ENCODE measurements at places on chromosomes 3 and 15.

- DNase-seq = no peak
These were observed 1.7 kb upstream of the DLL4 start for GRCh38 chr15:40927495-40927872.

DNA sequence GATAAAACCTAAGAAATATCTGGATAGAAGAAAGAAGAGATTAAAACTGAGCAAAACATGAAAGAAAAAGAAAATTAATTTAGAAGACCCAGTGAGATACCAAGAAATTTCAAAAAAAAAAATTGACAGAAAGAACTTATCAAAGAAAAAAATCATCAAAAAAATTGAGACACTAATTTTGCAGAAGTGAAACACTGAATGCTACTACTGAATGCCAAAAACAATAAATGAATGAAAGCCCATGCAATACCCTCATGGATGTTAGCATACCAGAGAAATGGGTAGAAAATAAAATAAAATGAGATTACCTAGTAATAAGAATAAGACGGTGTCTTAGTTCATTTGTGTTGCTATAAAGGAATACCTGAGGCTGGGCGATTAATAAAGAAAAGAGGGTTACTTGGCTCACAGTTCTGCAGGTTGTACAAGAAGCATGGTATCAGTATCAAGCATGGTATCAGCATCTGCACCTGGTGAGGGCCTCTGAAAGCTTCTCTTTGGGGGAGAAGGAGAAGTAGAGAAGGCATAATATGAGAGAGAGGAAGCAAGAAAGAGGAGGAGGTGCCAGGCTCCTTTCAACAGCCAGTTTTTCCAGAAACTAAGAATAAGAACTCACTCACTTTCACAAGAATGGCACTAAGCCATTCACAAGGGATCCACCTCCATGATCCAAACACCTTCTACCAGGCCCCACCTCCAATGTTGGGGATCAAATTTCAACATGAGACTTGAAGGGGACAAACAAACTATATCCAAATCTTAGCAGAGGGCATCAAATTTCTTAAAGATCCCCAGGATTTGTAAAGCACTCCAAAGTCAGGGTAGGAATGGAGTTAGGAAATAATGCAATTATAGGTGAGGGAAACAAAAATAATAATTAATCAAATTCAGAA lies 73.2 kb downstream of the BTLA start:
- DNase-seq = no peak

DNA sequence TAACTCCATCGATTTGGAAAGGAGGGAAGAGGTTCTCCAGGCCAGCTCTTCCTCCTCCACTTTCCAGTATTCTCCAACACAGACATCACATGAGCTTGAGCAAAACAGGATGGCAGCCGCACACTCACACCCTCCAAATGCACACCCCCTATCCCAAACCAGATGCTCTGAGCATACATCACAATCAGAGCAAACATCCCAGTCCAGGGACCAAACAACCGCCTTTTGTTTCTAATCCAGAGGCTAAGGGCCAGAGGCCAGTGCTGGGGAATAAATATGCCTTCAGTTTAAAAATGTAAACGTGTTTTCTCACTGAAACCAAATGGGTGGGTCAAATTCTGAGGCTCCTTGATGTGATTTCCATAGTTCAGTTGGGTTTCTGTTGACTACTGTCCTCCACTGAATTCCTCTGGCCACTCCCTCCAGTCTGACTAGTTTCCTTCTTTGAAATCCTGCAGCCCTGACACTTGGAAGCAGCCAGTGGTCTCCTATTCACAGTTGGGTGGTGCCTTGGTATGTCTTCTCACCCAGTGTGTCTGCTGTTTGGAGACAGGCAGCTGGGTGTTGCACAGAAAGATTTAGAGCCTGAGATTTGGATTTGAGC lies 19.2 kb upstream of the MFGE8 start:
- peak; percentile 86 for DNase-seq

DNA sequence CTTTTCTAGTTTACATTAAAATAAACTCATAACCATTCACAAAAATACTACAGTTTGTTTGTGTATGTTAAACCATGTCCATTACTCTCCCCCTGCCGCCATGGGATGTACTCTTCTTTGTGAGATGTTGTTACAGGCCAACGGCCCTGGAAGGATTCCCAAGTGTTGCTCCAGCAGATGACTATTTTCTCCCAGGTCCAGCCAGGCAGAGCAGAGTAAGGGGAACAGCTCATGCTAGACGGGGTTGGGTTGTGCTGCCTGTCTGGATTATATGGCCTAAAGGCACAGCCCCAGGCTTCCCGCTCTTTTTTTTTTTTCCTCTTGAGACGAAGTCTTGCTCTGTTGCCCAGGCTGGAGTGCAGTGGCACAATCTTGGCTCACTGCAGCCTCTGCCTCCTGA lies 24.5 kb upstream of the SLCO2A1 start:
- DNase-seq = no peak

- no peak for DNase-seq
These were observed 197.2 kb downstream of the EDEM1 start for GRCh38 chr3:5384557-5385236.

GRCh38 chr3:78613421-78613879 lies 1154.3 kb downstream of the ROBO1 start:
- DNase-seq = no peak

DNA sequence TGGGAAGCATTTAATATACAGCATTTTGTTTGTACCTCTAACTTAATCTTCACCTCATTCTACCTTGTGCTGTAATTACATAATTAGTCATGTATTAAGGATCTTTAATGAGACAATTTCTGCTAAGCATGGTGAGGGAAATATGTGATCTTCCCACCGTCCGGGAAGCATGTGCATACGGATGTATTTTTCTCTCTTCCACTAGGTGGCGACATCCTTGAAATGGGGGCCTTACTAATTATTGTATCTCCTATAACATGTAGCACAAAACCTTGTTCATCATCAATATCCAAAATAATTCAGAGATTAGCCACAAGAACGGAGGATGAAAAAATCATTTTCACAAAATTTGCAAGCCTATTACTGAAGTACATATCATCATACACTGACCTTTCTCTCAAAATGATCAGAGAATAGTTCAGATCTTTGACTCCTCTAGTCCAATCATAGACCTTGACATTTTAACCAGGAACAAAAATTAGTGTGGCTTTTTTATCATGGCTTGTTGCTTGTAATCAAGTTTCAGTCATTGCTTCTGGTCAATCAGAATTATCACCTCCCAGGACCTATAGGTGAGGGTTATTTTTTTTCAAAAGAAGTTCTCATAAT lies 148.9 kb upstream of the GBE1 start:
- DNase-seq = peak; percentile 26

GRCh38 chr15:94547711-94548110 lies 316.4 kb downstream of the MCTP2 start:
- no peak for DNase-seq

DNA sequence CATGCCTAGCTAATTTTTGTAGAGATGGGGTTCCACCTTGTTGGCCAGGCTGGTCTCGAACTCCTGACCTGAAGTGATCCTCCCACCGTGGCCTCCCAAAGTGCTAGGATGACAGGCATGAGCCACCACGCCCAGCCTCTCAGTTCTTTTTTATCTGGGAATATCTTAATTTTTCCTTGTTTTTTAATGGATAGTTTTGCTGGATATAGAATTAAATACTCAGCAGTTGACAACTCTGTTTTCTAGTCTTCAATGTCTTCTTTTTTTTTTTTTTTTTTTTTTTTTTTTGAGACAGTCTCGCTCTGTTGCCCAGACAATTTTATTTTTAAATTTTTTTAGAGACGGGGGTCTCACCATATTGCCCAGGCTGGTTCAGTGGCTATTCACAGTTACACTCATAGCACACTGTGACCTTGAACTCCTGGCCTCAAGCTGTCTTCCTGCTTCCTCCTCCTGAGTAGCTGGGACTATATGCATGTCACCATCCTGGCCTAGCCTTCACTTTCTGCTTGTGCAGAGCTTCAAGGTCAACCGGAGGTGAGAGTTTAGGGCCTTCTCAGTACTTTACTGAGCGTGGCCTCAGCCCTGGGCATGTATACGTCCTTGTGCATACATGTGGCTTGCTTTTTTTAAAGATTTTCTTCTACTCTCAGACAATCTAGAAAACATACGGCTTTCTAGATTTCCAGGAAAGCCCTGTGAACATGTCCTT lies 120.5 kb downstream of the ZNF609 start:
- DNase-seq = no peak

DNA sequence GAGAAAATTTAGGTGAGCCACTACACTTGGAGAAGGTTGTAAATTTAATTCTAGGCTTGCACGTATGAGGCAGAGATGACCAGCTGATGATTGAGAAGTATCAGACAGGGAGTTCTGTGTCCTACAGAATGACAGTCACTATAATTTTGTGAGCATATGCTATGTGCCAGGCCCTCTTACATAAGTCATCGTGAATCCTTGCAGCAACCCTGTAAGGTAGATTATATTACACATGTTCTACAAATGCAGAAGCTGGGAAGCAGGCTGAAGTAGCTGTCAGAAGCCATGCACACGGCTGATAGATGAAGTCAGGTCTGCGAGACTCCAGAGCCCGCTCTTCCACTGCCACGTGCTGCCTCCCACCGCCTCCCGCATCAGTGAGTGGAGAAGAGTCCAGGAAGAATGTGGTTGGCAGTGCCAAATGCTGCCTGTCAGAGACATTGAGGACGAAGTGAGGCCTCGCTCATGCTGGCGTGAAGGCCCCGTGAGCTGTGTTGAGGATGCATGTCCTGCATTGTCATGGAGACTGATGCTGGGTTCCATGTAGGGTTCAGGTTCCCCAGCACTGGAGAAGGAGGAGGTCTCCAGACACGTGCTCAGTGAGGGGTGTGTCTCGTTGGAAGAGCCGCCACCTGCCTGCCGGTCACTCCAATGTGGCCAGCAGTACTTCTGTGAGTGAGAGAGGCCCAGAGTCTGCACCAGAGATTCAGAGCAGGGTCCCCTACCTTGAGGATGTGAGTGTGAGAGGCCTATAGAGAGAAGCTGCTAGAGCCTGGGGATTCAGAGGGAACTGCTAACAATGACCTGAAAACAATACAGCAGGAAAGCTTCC lies 123.3 kb upstream of the PLXNA1 start:
- no peak for DNase-seq

GRCh38 chr3:68973639-68974038 lies 39.8 kb downstream of the EOGT start:
- DNase-seq = no peak

- no peak for DNase-seq
These were observed 488.7 kb upstream of the AGTR1 start for GRCh38 chr3:148208975-148209374.

GRCh38 chr15:71755092-71755970 lies 55.0 kb upstream of the NR2E3 start:
- DNase-seq = no peak

GRCh38 chr15:40847223-40847961 lies 3.5 kb downstream of the SPINT1 start:
- peak; percentile 27 for DNase-seq

DNA sequence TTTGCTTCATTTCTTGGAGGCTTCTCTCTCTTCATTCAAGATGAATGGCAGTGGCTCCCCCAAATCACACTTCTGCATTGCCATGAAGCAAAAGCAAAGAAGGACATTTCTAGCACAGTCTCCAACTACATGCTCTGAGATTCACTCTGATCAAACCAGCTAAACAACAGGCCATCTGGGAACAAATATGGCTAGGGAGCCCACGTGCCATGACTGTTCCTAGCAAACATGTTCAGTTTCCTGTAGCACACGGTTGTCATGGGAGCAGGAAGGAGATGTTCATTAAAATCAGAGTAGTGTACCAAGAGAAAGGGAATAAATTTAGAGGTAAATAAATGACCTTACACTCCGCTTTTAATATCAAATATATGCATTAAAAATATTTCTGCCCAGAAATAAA lies 327.3 kb downstream of the GBE1 start:
- no peak for DNase-seq

DNA sequence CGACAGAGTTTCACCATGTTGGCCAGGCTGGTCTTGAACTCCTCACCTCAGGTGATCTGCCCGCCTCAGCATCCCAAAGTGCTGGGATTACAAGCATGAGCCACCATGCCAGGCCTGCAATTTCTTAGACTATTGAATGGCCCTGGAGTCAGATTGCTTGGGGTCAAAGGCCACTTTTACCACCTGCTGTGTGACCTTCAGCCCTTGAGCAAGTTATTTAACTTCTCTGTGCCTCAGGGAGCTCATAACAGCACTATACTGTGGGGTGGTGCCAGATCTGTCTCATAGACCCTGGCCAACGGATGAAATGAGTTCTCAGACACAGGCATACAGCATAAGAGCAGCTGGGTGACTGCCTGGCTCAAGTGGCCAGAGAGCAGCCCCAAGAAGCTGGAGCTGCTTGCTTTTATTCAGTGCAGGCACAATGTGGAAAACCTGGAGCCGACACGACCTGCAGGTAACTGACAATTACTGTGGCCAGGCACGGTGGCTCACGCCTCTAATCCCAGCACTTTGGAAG lies 44.9 kb upstream of the FURIN start:
- no peak for DNase-seq

DNA sequence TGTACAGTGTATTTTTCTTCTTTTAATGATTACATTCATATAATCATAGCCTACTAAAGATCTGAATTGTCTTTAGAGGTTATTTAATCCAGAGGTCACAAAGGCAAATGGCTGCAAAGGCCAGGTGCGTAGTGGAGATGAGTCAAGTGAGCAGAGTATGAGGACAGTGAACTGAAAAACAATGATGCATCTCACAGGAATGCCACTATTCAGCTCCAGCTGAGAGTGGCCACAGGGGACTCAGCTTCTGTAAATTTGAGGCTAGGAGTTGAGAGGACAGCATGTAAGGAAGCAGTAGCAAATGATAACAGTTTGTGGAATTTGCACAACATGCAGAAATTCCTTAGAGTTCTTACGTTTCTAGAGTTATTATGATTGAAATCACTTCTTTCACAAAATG lies 50.4 kb downstream of the COL6A5 start:
- DNase-seq = no peak

- DNase-seq = no peak
These were observed 312.9 kb downstream of the ZBBX start for GRCh38 chr3:167066977-167067786.

DNA sequence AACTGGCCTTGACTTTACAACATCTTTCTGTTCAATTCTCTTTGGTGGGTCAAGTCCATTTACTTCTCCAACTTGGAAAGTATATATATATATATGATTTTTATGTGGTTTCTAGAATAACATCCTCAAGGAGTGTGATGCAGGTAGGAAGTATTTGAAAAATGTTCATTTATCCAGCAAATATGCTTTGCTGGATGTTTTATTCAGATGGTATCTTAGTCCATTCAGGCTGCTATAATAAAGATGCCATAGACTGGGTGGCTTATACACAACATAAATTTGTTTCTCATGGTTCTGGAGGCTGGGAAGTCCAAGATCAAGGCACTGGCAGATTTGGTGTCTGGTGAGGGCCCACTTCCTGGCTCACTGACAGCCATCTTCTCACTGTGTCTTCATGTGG lies 168.7 kb upstream of the RASGRP1 start:
- DNase-seq = no peak

DNA sequence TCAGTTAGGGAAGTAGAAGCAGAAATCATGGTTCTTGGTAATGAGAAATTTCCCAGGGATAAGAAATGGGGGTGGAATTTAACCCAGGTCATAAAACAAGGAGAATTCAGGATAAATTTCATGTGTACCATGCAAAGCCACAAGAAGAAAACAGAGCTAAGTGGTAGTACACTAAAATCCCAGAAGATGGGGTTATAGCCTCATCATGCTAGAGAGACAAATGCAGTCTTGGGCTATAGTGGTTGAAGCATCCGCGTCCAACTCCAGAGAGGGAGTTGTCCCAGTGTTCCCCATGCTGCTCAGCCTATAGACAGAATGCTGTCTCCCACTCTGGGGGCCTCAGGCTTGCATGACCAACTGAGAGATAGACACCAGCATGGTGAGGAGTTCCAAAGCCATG lies 36.2 kb upstream of the CLRN1 start:
- peak; percentile 1 for DNase-seq
